Peyer's patch (tissue), 4 donors: ENCODE measurements at places on chromosomes 3 and 15. TPM values are rescaled to one million over a fixed set of nuclear protein-coding genes. Genes with fewer than 3 reads are reported as not detected.
A peak's percentile ranks its signal among the peaks of the same experiment; 100 is the strongest.

Gene IGSF10
- total RNA-seq, result 5.4 TPM

- no peak overlapping the region for H3K27ac ChIP-seq
- H3K27me3 ChIP-seq, result no peaks in the 10 kb centered on the region
- no peak overlapping the region for H3K4me3 ChIP-seq
Observed at GRCh38 chr15:88454236-88454635, 13.0 kb downstream of the MRPL46 start.

Gene SMCO1
- not detected for total RNA-seq

DNA sequence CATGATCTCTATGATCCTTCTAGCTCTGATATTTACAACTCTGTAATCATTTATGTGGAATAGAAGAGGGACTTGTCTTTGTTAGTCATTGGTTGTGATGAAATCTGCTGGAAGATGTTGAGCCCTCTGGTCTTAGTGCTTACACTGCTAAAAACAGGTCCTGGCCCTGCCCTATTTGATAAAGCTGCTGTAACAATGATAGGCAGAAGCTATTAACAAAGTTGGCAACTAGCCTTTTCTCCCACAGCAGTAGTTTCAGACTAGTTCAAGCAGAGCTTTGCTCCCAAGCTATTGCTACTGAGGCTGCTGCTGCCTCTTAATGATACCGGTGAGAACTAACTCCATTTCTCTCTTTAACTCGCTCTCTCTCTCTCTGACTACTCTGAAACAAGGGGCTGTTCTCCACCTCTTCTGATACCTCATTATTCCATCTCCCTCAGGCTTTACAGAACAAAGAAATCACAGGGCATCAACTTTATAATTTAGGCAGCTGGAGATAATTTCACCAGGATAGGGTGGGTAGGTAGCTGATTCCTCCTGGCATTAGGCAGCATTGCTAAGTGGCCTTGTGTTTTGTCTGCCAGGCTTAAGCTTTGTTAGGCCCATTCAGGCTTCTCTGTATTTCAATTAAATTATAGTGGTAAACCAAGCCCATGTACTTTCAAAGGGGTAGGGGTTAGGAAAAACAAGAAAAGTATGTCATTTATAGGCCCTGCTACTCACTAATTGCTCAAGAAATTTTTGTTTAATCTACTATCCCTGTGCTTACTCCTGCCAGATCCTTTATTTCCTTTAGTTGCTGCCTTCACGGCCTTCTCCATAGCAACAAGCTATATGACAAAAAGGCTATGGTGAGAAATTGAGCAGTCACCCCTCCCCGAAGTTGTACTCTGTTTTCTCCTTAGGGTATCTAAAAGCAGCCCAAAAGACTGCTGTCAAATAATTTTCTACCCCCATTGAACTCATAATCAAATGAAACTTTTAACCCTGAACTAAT, 139.6 kb downstream of the RBPMS2 start:
- peaks cover 64% of the 10 kb centered on the region for H3K4me1 ChIP-seq
- no peak overlapping the region for H3K4me3 ChIP-seq
- peak overlapping the region; percentile 55 for H3K27ac ChIP-seq
- no peak for DNase-seq
- no peaks in the 10 kb centered on the region for H3K27me3 ChIP-seq

DNA sequence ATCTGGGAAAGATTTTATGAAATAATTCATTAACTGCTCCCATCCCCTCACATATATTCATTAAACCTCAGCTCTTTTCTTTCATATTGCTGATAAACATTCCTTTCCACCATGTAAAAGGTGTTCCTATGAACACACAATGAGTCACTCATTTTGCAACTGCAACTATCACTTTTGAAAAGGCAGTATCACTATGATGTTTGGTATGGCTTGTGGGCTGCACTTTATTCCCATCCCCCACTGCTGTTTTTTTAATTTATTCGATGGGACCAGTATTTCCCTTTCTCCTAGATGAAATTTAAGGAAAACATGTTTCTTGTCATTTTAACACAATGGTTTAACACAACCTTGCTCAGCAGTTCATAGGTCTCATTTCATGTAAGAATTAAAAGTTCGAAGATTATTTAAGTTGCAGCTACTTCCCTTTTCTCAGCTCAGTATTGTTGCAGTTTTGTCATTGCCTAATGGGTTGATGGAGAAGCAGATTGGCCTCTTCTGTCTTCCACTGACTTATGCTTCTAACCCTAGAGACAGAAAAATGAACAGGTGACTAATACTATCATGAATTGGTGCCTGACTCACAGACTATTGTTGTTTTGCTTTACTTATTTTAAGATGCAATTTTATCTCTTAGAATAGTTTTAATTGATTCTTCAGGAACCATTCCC, 280.3 kb downstream of the ZPLD1 start:
- no peak overlapping the region for H3K27ac ChIP-seq
- H3K27me3 ChIP-seq, result no peaks in the 10 kb centered on the region
- no peaks in the 10 kb centered on the region for H3K36me3 ChIP-seq

- no peak overlapping the region for H3K27ac ChIP-seq
- no peaks in the 10 kb centered on the region for H3K27me3 ChIP-seq
Observed at GRCh38 chr3:17038900-17039553, 154.3 kb downstream of the PLCL2 start.
